Hypothalamus (tissue), 51 donors: ENCODE measurements at places on chromosomes 3 and 15.

DNA sequence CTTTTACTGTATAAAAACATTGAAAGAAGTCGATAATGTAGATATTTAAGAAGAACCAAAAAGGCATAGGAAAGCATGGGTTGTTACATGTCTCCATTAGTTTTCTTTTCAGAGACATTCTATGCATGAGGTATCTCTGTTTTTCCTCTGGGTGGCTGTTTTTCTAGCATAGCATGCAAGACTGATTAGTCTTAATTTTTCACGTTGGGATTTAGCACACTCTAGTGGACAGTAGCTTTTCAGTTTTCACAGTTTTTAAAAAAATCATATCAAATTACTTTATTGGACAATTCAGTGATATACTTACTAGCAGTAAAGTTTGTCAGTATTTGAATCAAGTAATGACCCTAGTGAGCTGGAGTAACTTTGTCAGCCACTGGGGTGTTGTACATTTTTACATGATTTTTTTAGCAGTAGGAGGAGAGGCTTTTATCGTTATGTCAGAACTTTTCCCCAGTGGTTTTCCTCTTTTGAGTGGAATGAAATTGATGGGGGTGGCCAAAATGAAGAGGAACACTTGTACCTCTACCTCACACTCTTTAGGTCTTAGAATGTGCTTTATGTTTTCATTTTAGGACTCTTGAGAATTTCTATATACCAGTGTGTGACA lies 57.2 kb downstream of the SEC22A start:
- DNase-seq, result no peak

DNA sequence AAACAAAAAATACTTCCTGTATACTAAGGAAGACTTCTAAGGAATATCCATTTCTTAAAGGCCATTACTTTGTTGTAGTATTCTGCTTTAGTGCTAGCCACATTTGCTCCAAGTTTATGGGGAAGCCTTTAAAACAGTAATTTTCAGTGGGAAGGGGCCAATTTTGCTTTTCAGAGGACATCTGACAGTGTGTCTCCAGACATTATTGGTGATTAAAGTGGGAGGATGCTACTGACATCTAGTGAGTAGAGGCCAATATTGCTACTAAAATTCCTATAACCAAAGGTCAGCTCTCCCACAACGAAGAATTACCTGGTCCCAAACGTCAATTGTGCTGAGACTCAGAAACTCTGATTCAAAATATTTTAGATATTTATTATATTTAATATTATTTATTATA lies 24.8 kb downstream of the SLC28A2 start:
- no peak for DNase-seq

GRCh38 chr15:41983621-41984571 lies 11.5 kb upstream of the EHD4 start:
- DNase-seq, result no peak

DNA sequence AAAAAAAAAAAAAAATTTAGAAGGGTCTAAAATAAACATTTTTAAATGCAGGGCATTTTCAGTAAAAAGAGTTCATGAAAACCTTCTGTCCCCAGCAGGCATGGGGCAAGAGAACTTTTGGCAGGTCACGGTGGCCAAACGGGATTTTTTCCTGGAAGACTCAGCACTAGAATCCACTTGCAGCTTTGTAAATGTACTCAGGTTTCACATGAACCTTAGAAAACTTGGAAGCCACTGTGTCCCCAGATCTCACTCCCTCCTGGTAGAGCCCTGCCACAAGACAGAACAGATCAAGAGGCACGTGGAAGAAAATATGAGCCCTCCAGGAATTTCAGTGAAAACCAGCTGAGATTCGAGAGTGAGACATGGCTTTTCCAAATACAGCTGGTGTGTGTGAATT lies 2.1 kb upstream of the GNB5 start:
- no peak for DNase-seq

DNA sequence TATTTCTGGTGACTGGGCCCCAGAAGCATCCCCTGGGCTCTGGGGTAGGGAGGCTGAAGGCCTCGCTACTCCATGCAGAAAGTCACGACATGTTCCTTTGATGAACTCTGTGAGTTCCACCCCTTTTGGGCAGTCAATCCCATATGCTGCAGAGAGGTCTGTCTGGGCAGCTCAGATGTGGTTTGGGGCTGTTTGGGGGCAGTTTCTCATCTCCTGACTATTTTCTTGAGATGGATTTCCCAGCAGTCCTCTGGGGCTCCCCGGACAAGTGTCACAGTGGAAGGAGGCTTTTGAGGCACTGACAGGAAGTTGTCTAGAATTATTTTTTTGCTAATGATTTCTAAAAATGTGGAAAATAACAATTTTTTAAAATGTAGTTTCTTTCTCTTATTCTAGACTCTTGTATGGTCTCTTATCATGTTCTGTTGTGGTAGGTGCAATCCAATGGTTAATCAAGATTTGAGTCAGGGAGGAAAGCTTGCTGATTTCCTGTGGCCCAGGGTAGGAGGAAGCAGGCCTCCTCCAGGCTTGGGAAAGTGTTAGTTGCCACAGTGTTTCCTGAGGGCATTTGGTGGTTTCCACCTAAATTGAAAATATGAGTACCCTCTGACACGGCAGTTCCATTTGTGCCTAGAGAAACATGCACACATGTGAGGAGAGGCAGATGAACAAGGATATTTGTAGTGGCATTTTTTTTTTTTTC lies 19.9 kb upstream of the TATDN2 start:
- no peak for DNase-seq

DNA sequence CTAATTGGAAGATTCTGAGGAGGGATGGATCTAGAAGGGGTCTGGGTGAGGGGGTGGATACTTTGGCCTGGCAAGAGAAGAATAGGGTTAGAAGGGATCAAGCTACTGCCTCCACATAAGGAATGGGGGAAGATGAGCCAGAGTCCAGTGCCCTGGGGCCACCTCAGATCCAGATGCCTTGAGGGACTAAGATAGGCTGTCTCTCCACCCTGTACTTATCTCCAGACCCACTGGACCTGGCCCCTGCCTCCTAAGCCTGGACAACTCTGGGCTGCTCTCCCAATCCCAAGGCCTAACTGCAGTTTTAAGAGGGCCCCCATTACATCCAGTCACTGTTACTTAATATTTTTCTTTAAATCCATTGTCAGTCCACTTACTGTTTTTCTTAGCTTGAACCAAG lies 2.0 kb downstream of the DVL3 start:
- DNase-seq, result no peak

DNA sequence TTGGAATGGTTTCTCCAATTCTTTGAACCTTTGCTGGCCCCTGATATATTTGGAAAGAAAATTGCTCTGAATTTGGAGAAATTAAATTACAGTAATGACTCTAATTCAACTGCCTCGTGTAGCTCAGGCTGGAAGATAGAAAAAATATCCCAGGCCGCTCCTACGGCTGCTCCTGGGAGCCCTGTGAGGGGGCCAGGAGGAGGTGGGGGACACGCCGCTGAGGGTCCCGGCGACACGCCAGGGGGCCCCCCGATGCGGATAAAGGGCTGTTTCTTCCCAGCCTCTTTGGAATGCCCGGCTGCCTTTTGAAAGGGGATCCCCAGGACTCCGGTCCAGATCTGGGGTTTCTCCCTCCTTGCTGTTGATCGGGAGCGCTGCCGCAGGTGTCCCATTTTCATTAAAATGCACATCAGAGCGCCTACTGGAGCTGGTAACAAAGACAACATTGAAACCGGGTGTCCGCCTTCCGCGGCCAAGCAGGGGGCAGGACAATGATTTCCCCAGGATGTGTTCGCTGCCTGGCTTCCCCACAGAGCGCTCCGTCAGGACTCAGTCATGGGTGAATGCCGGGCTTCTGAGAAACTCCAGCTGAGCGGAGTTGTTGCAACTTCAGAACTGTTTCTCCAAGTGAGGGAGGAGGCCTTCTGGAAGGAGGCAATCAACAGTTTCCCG lies 200.1 kb upstream of the KBTBD8 start:
- peak; percentile 56 for DNase-seq

GRCh38 chr3:114218578-114219185 lies 18.7 kb downstream of the ZNF80 start:
- no peak for DNase-seq

DNA sequence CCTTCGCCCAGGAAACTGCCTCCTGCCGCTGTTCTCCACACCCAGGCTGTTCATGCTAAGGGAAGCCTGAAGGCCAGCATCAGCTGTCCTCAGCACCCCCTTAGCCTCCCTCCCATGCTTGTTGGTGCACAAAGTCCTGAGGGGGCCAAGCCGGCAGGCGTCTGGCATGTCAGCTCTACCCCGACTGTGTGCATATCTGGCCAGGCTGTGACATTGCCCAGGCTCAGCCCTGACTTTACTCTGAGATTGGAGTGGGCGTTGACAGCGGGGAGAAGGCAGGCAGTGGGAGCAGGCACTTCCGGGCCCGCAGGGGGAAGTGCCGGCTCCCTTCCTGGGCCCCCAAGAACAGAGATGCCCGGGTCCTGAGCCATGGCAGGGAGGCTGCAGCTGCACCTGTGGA lies 492.2 kb downstream of the AGBL1 start:
- DNase-seq, result no peak

DNA sequence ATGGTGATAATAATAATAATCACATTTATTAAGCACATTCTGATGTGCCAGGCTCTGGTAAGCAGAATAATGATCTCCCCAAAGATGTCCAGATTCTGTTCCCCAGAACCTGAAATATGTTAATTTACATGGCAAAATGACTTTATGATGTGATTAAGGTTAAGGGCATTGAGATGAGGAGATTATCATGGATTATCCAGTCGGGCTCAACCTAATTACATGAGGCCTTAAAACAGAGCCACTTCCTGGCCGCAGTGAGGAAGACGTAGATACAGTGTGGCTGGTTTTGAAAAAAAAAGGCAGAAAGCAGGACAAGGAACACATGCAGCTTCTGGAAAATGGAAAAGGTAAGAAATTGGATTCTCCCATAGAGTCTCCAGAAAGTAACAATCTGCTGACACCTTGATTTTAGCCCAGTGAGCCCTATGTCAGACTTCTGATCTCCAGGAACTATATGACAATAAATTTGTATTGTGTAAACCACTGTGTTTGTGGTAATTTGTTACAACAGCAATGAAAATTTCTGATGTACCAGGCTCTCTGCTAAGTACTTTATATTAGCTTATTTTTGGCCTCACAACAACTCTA lies 126.7 kb downstream of the ALCAM start:
- no peak for DNase-seq

- no peak for DNase-seq
These were observed 23.3 kb downstream of the IDH2 start for GRCh38 chr15:90078965-90079364.

GRCh38 chr3:134320749-134321148 lies 53.5 kb downstream of the AMOTL2 start:
- no peak for DNase-seq

DNA sequence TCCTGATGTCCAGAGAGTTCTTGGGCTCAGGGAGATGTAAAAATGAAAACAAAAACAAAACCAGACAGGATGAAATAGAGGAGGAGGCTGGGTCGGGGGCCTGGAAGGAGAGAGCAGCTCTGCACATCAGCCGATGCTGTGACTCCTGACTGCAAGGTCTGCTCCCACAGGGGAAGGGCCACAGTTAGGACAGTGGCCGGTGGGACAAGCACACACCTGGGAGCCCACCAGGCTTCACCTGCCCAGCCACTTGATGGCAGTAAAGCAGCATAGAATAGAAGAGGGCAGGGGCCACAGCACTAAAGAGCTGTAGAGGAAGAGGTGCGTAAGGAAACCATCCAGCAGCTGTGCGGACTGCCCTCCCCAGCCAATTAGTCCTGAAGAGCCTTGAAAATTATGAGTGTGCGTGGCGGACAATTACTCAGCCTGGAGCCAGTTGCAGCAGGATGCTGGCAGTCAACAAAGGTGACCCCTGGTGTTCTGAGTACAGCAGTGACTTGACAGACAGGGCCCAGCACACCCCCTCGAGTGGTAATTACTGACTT lies 29.8 kb downstream of the ALS2CL start:
- no peak for DNase-seq

- no peak for DNase-seq
These were observed 95.9 kb downstream of the SEMA5B start for GRCh38 chr3:122931636-122932035.

DNA sequence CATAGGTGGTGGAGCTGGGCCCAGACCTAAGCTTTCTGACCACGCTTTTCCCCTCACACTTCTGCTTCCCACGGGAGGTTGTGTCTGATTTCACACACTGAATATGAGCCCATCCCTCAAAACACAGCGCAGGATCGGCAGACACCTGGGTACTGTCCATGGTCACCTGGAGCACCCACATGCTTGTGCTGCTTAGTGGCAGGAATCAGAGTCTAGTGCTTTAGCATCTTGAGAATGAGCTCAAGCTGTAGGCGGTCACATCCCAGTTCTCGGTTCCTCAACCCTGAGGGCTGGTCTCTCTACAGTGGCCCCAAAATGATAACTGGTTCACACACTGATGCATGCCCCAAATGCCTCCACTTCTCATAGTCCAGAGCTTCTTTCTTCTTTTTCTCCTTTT lies 111.0 kb downstream of the SEMA5B start:
- no peak for DNase-seq

DNA sequence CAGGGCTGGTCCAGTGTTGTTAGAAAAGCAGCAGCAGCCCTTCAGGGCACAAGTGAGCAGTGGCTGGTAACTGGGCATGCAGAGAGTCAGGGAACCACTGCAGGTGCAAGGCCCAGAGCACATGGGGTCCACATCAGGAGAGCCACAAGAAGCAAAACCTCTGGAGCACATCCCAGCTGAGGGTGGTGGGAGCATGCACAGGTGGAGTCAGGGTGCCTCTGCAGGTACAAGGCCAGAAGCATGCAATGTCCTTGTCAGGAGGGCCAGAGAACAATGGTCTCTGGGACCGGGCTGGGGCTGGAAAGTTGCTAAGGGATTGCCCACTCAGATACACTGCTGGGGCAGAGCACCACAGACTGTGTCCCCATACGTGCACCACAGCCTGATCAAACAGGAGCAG lies 226.1 kb upstream of the UBE2E2 start:
- no peak for DNase-seq

DNA sequence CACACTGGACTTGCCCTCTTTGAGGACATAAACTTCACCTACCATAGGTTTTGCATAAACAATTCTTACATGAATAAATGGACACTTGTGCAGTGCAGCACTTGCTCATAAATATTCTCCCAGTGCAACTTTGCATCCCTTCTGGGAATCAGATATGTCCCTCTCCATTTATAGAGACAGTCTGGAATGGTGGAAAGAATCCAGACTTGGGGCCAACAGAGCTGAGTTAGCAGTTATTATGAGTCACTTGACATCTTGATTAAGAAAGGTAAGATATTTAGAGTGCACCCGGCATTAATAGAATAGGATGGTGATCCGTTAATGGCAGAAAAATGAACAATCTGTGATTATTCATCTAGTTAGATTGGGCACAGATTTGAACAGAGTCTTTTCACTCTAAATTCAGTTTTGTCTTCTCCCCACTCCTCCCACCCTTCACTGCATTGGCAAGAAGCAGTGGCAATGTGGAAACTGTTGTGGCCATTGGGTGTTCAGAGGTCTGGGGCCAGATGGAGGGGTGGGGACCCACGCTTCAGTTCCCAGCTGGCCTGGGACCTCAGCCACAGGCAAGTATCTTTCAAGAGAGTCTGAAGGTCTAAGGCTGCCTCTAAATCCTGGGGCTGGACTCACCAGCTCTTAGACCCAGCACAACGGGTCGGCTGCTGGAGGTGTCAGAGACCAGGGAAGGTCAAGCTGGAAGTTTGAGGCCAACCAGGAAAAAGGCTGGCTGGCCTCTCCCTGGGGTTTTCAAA lies 58.9 kb upstream of the KY start:
- no peak for DNase-seq

- DNase-seq, result no peak
These were observed 253.2 kb upstream of the LRTM1 start for GRCh38 chr3:55180936-55181535.

- no peak for DNase-seq
These were observed 4.5 kb downstream of the ADGRG7 start for GRCh38 chr3:100613721-100614390.

GRCh38 chr3:189982321-189982945 lies 138.3 kb downstream of the P3H2 start:
- no peak for DNase-seq
